ENCODE measurements at places on chromosomes 2 and 18.
A peak's percentile ranks its signal among the peaks of the same experiment; 100 is the strongest.

- no peak for DNase-seq
These were observed 209.8 kb upstream of the SPOPL start for GRCh38 chr2:138291805-138292204.

DNA sequence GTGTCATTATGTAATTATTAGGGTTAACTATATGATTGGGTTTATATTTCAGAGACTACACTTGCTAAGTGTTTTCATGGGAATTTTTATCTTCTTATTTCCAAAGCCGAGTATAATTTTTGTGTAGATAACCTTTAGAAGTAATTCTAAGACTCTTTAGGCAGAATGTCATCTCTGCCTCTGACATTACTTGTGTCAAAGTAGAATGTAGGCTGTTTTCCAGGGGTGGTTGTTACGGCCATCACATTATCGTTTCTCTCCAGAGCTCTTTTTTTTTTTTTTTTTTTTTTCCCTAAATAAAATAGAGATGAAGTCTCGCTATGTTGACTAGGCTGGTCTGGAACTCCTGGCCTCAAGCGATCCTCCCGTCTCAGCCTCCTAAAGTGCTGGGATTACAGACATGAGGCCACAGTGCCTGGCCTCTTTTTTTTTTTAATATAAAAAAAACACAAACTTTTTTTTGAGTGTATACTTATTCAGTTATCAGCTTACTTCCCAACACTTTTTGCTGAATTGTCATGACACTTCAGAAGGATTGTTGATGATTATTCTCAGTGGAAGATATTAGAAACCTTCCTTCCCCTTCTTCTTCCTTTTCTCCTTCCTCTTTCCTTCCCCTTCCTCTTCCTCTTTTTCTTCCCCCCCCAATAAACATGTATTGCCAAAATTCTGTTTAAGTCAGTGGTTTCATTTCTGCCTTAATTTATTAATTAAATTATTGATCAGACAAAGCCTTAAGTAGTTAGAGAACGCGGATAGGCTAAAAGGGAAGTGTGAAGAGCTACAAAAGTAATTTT lies 2.3 kb downstream of the PIKFYVE start:
- no peak for DNase-seq

GRCh38 chr2:108587621-108588020 lies 53.4 kb downstream of the LIMS1 start:
- DNase-seq: peak; percentile 32

DNA sequence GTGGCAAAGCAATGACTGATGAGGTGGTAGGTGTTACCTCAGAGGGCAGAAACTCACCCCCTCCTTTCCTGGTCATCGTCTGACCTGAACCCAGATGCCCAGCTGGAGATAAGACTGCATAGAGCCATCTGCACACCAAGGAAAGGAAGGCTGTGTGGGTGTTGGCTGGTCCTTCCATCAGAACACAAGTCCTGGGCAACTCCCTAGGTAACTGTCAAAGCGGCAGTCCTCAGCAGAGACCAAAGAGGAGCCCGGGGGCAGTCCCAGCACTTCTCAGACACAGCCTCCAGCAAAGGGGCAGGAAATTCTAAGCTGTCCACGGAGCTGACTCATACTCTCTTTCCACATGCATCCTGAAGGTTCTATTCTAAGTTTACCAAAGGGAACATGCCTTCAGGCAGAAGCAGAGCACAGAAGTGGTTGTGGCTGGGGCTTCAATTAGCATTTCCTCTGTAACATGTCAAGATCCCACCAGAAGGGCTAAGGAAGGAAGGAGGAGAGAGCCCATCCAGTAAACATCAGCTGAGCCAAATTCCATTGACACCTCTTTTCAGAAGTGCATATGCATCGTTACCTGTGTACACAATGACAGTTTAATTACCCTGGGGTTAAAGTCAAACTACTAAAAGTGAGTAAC lies 54.7 kb downstream of the SPRED2 start:
- peak; percentile 28 for DNase-seq

GRCh38 chr2:33673937-33674336 lies 74.8 kb upstream of the FAM98A start:
- no peak for DNase-seq

GRCh38 chr2:128681507-128681906 lies 362.8 kb upstream of the HS6ST1 start:
- no peak for DNase-seq

GRCh38 chr18:65468881-65469280 lies 281.9 kb upstream of the CDH7 start:
- no peak for DNase-seq

GRCh38 chr2:39494784-39495251 lies 57.7 kb upstream of the MAP4K3 start:
- DNase-seq: peak; percentile 40

DNA sequence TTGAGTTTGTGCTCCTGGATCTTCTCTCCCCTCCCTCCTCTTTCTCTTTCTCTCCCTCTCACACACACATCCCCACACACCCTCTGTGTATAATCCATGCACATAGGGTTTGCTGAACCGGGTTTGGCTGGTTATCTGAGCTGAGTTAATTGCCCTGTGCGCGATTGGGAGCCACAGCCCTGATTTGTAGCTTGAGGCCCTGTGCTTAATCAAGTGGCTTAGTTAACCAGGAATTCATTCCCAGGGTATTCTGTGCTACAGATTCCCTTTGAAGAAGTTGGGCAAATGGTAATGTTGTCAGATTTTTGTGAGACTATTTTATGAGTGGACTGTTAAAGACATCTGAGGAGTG lies 6.2 kb downstream of the PARD3B start:
- DNase-seq: no peak

DNA sequence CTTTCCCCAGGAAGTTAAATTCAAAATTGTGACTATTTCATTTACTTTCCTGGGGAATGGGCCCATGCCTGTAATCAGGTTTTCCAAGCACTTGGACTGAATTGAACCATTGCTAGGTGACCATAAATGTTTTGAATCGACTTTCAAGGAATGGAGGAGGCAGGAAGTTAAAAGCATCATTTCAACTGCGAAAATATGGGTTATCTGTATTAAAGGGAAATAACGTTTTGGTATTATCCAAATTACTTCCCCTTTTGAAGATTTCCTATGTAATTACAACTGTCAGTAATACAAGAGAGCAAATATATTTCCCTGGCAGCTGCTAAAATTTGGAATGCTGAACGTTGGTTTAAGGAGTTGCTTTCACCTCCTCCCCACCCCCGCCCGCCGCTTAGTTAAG lies 19.0 kb downstream of the PNO1 start:
- no peak for DNase-seq
